ENCODE measurements at places on chromosomes 2 and 18. TPM values are rescaled to one million over a fixed set of nuclear protein-coding genes. Genes with fewer than 3 reads are reported as not detected.

ABCG5 gene
- total RNA-seq, result not detected

SKOR2 gene
- total RNA-seq, result not detected

LRRC30 gene
- not detected for total RNA-seq

PLA2R1 gene
- total RNA-seq, result not detected

DSG4 gene
- not detected for total RNA-seq

ZBTB14 gene
- total RNA-seq, result 24.2 TPM

CD8B2 gene
- total RNA-seq, result 3.7 TPM

GBX2 gene
- not detected for total RNA-seq

VWA3B gene
- total RNA-seq, result not detected

DNA sequence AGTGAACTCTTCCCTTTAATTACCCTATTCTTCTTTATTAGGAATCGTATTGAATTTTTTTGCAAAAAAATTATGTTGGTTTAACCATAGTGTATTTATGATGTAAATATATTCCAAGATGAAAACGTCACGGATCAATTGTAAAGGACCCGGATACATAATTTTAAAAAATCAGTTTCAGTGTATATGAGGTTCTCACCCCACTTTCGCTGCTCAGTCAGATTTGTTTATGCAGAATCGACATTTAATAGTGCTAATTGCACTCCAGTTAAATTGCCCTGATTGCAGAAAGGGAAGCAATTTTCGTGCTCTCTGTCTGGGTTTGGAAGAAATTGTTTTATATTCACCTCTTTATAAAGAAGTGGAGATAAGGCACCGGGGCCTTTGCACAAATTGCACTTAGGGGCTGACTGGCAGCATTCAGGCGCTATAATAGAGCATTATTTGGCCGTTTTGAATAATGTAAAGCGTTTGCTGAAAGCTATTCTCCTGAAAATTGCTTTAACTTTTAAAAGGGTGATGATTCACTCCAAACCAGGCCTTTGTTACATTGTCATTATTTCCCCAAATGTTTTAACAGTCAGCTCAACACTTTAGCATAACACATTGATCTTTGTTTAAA lies 3.0 kb upstream of the SP9 start:
- DNase-seq, result no peak
- peaks cover 8% of the 10 kb centered on the region for H3K36me3 ChIP-seq
- peaks cover 83% of the 10 kb centered on the region for H3K27me3 ChIP-seq
- H3K4me1 ChIP-seq, result peaks cover 50% of the 10 kb centered on the region
- no peak overlapping the region for H3K27ac ChIP-seq

DNA sequence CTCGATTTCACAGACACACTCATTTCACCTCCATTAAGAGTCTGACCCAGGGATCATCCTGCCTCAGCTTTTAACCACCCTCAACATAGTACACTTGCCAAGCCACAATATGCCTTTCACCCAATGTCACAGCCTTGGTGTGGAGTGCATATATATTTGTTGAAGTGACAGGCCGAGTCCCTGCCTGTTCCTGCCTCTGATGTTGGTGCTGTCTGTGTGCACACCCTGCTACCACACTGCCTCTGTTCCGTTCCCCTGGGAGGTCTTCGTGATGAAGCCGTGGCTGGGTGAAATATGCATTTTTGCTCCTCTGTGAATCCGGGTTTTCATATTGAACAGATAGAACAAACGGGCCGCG lies 90.3 kb downstream of the RNF144A start:
- DNase-seq, result no peak
- peak overlapping the region; percentile 60 for H3K27ac ChIP-seq
- no peak overlapping the region for H3K4me3 ChIP-seq
- no peaks in the 10 kb centered on the region for H3K27me3 ChIP-seq
- peaks cover 27% of the 10 kb centered on the region for H3K36me3 ChIP-seq
- peaks cover 2% of the 10 kb centered on the region for H3K4me1 ChIP-seq

GRCh38 chr2:38866773-38867443 lies 8.8 kb downstream of the DHX57 start:
- no peak for DNase-seq
- no peak overlapping the region for H3K27ac ChIP-seq
- H3K27me3 ChIP-seq, result no peaks in the 10 kb centered on the region

- H3K4me3 ChIP-seq, result no peak overlapping the region
- H3K27ac ChIP-seq, result no peak overlapping the region
- DNase-seq, result no peak
- no peaks in the 10 kb centered on the region for H3K27me3 ChIP-seq
- peaks cover 11% of the 10 kb centered on the region for H3K36me3 ChIP-seq
Measured at GRCh38 chr2:136207665-136208064, 89.7 kb upstream of the CXCR4 start.

- H3K4me3 ChIP-seq, result peak overlapping the region; percentile 98
- peak overlapping the region; percentile 82 for H3K27ac ChIP-seq
- DNase-seq, result peak; percentile 77
- H3K4me1 ChIP-seq, result peaks cover 47% of the 10 kb centered on the region
- H3K27me3 ChIP-seq, result no peaks in the 10 kb centered on the region
- peaks cover 56% of the 10 kb centered on the region for H3K36me3 ChIP-seq
Measured at GRCh38 chr2:201235860-201236811, 24.2 kb upstream of the CASP8 start.

GRCh38 chr2:73651591-73652230 lies 9.5 kb upstream of the NAT8 start:
- H3K27me3 ChIP-seq, result peaks cover 3% of the 10 kb centered on the region
- no peaks in the 10 kb centered on the region for H3K36me3 ChIP-seq
- H3K27ac ChIP-seq, result no peak overlapping the region
- DNase-seq, result no peak
- no peak overlapping the region for H3K4me3 ChIP-seq

DNA sequence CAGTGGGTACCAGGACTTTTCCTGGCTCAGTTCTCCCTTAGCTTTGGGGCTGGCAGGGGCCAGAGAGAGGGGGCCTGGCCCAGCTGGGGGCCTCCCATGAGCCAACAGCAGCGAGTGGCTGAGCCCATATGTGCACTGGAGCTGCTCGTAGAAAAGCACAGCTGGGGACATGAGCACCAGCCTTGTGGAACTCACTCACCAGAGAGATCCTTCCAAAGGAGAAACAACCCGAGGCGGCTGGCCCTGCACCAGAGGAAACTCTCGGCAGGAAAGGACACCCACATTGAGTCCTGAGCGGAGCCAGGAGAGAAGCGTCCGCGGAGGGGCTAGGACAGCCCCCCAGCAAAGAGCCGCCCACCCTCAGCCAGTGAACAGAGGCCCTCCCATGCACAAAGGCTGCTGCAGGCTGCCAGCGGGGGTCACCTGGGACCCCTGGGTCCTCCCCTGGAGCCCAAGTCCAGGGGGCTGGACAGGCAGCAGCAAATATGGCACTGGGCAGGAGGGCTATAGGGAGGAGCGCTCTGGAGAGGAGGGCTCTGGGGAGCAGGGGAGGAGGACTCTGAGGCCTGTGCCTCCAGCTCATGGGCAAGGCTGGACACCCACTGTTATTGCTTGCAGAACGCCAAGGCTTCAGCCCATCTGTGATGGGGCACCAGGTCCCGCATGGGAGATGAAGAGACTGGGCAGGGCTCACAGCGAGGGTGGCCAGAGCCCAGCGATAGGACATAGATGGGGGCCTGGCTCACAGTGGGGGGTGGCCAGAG lies 42.1 kb upstream of the SNED1 start:
- no peaks in the 10 kb centered on the region for H3K36me3 ChIP-seq
- no peak for DNase-seq
- H3K4me3 ChIP-seq, result no peak overlapping the region
- H3K4me1 ChIP-seq, result no peaks in the 10 kb centered on the region
- no peak overlapping the region for H3K27ac ChIP-seq

GRCh38 chr2:81937944-81938343 lies 1633.4 kb upstream of the LRRTM1 start:
- no peak for DNase-seq
- H3K27me3 ChIP-seq, result no peaks in the 10 kb centered on the region
- H3K4me1 ChIP-seq, result no peaks in the 10 kb centered on the region
- H3K4me3 ChIP-seq, result no peak overlapping the region
- H3K27ac ChIP-seq, result no peak overlapping the region

DNA sequence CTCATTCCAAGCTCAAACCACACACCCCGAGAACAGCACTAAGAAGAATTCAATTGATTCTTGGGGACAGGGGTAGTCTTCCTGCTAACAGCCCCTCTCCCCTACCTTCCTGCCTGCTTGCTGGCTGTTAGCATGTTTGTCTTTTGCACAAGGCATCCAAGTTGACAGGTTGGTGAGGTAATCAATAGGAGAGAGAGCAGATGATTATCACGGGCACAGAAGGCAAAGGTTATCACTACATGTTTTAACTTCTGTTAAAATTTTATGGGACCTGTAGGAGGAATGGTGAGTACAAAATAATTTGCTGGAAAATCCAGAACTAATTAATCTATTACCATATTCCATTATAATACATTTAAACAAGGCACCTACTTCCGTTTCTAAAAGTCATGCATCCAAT lies 442.1 kb upstream of the TCF4 start:
- no peaks in the 10 kb centered on the region for H3K4me1 ChIP-seq
- no peak for DNase-seq
- no peaks in the 10 kb centered on the region for H3K27me3 ChIP-seq
- no peak overlapping the region for H3K4me3 ChIP-seq

GRCh38 chr2:189657867-189658266 lies 3.4 kb upstream of the ASNSD1 start:
- no peaks in the 10 kb centered on the region for H3K27me3 ChIP-seq
- peaks cover 1% of the 10 kb centered on the region for H3K36me3 ChIP-seq
- peak overlapping the region; percentile 79 for H3K27ac ChIP-seq
- DNase-seq, result peak; percentile 87
- peaks cover 41% of the 10 kb centered on the region for H3K4me1 ChIP-seq

DNA sequence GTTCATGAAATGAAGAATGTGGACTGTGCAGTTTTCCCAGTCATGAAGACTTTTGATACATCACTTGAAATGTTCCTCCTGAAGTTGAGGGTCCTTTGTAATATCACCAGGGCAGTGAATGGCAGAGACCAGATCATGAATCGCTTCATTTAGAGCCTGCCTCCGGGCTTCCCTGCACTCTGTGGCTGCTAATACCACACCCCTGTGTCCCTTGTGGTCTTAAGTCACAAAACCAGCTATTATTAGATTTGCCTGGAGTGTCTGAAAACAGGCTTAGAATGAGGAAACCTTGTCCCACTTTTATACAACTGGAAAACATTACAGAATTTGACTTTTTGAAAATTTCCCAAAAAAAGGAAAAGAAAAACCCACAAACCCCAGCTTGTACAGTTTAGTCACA lies 147.9 kb downstream of the MGAT5 start:
- no peaks in the 10 kb centered on the region for H3K4me1 ChIP-seq
- DNase-seq, result no peak
- peaks cover 8% of the 10 kb centered on the region for H3K36me3 ChIP-seq
- no peak overlapping the region for H3K4me3 ChIP-seq
- H3K27ac ChIP-seq, result no peak overlapping the region

GRCh38 chr2:25572638-25573037 lies 100.7 kb downstream of the DTNB start:
- no peak for DNase-seq
- no peak overlapping the region for H3K4me3 ChIP-seq
- H3K4me1 ChIP-seq, result no peaks in the 10 kb centered on the region
- H3K36me3 ChIP-seq, result peaks cover 2% of the 10 kb centered on the region
- H3K27ac ChIP-seq, result no peak overlapping the region

DNA sequence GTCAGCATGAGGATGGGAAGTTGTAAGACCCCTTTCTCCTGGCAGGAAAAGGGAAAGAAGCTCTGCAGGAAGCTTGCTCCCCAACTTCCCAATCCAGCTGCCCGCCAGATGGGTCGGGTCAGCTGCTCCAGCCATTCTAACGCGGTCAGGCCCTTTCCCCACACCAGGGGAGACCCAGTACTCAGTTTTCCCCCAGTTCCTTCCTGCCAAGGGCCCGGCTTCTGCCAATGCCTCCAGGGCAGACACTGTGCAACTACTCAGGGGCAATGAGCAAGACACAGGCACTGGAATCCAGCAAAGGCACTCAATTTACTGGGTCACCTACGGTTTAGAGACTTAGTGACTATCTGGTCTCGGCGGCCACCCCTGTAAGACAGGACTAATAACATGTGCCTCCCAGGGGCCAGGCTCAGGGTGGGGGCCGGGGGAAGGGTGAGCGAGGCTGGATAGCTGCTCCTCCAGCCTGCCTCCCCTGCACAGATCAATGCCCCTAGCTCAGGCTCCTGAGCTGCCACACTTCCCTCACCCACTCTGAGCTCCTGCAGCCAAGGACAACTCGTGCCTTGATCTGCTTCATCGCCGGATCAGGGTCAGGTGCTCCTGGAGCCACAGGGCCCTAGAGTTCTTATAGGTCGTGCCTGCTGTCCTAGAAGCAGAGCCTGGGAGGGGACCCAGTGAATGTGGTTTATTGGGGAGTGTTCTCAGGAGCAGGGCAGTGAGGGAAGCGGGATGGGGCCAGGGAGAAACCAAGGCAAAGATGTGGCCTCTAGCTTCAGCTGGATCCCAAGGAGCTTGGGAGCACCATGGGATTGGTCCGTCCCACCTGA lies 171.1 kb downstream of the ZFP36L2 start:
- H3K36me3 ChIP-seq, result no peaks in the 10 kb centered on the region
- H3K27ac ChIP-seq, result no peak overlapping the region
- no peak overlapping the region for H3K4me3 ChIP-seq
- no peak for DNase-seq
- peaks cover 42% of the 10 kb centered on the region for H3K4me1 ChIP-seq

DNA sequence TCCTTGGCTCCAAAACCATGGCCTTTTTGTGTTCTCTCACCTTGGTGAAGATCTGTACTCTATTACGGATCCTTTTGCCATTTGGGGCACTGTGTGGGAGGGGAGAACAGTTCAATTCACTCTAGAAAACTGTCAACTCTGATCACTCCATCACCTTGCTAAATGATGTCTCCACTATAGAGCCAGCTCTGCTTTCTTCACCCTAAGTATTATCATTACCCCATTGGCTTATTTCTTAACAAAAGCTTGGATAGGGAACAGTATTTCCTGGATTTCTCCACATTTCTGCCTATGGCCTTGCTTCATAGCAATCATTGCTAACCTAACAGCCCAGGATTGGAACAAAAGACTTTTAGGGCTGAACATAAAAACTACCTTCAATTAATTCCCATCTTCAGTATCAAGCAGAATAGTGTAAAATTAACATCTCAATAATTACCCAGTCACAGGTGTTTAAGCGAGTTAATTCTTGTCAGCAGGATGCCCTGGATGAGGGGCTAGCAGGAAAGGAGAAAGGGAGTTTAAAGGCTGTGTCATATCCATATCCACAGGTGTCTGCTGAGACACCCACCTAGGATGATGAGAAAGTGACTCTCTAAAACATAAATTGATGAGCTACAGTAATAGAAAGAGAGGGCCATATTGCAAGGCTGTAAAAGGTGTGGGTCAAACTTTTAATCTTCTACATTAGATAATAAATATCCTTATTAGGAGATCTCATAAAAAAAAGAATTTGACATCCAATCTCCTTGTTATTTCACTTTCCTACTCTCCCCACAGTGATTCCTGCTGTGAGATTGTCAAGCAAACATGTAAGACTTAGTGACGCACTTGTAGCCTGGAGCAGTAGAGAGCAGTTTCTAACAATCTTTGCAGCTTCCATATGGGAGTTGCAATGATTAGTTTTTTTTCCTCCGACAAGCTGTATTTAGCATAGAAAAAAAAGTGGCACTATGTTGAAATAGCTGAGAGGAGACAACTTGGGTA lies 589.5 kb upstream of the NXPH2 start:
- no peaks in the 10 kb centered on the region for H3K4me1 ChIP-seq
- H3K4me3 ChIP-seq, result no peak overlapping the region
- H3K36me3 ChIP-seq, result no peaks in the 10 kb centered on the region
- no peak overlapping the region for H3K27ac ChIP-seq
- DNase-seq, result no peak
